Eye (tissue), 1 donor: ENCODE measurements at places on chromosomes 16 and 17.

- no peak for DNase-seq
These were observed 245.2 kb downstream of the XYLT1 start for GRCh38 chr16:17225541-17225940.

DNA sequence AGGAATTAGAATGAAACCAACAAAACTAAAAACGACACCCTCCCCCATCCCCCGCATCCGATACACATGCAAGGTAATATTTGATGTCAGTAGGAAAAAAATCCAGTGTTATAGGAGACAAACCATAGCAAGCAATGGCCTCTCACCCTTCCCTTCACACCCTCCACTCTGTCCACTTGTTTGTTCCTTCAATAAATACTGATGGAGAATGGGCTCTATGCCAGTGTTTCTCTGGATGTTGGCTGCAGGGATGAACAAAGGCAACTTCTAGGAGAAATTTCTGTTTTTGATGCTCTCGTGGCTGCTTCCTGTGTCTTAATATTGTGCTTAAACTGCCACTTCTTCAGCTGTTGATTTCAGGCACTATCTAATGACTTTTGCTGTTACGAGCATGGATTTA lies 98.8 kb downstream of the WWOX start:
- DNase-seq: no peak

DNA sequence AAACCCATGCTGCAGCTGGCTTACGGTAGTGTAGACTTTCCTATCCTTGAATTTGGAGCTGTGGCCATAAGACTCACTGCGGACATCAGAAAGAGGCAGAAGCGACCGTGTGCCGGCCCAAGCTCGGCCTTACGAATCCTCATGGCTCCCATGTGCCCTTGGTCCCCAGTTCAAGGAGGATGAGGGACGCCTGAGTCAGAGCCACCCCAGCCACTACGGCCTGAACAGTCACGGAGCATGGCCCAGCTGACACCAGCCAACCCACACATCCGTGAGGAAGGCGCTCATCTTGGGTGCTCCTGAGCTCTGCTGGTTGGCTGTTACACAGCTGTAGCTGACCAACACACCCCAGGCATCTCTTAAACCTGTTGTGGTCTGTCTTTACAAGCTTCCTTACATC lies 44.0 kb downstream of the ZCCHC14 start:
- DNase-seq: no peak

DNA sequence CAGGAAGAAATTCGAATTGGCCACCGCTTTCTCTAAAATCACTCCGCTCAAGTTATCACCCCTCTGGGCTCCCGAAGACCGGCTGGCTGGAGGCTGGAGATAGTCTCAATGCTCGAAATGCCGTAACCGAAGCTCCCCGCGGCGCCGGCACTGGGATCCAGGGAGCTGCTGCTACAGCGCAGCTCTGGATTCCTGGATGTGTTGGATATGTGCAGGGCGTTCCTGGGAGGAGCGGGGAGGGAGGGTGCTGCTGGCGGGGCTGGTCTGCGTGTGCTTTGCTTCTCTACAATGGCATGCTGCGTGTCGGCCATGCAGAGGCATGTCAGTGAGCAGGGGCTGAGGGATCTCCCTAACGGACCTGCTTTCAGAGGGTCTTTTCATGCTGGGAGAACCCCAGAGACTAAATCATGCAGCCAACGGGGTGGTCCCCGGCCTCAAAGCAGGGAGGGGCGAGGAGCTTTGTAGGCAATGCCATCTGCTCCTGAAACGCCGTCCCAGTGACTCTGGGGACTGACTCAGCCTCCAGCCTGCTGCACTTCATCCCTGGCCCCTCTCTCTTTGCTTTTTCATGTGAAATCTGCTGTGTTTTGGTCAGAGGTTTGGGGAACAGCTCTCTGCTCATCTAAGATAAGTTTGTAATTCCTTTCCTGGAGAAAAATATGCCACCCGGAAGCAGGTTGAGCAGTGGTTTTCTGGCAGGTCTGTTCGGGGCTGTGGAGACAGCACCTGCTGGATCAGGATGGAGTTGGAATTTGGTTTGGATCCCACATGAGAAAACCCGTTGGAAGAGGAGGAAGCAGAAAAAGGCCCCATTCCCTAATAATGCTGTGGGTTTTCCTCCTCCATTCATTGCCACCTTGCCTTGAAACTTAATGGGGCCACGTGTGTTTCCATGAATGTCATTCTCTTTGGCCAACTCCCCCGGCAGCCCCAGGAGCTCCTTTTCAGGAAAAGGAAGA lies 311.4 kb downstream of the SEC14L1 start:
- peak; percentile 93 for DNase-seq

GRCh38 chr16:53530741-53531140 lies 27.7 kb upstream of the AKTIP start:
- no peak for DNase-seq

DNA sequence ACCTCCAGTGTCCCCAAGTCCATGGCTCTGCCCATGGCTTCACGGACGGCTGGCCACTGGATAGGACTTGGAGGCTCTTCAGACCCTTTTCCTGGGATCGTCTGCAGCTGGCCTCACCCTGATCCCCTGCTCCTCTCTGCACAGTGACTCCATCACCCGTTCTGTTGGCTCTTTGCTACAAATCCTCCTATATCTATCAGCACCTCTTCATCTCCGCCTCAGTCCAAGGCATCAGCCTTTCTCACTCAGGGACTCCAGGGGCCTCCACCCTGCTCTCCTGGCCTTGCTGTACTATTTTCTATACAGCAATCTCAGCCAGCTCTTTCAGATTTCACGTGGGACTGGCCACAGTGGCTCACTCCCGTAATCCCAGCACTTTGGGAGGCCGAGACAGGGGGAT lies 10.7 kb upstream of the SNN start:
- DNase-seq: no peak

- no peak for DNase-seq
These were observed 21.5 kb upstream of the HELZ start for GRCh38 chr17:67266496-67266895.

- no peak for DNase-seq
These were observed 230.7 kb upstream of the CCL2 start for GRCh38 chr17:34024386-34024785.

DNA sequence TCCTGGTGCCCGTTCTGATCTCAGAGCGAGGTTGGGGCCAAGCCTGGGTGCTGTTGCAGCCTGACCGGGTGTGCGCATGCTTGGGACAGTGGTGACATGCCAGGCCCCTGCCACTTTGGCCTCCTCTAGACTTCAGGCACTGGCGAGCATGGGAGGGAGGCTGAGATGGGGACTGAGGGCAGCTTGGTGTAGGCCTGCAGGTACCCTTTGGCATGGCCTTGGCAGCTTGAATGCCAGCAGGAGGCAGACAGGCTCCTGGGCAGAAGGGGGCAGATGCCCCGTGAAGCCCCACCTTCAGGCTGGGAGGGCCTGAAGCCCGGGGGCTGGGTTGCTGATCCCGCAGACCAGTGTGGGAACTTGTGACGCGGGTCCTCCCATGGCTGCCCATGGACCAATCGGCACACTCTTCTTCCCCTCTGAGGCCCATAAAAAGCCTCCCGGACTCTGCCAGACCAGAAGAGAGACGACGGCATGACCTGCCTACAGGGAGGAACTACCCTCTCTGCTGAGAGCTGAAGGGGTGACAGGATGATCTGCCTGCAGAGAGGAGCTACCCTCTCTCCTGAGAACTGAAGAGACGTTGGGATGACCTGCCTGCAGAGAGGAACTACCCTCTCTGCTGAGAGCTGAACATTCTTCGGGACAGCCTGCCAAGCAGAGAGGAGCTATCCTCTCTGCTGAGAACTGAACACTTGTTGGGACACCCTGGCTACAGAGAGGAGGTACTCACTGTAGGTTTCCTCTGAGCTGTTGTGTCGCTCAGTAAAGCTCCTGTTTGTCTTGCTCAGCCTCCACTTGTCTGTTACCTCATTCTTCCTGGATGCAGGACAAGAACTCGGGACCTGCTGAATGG lies 17.5 kb downstream of the RHOT1 start:
- no peak for DNase-seq

- DNase-seq: no peak
These were observed 70.7 kb upstream of the PLCG2 start for GRCh38 chr16:81708266-81709015.

DNA sequence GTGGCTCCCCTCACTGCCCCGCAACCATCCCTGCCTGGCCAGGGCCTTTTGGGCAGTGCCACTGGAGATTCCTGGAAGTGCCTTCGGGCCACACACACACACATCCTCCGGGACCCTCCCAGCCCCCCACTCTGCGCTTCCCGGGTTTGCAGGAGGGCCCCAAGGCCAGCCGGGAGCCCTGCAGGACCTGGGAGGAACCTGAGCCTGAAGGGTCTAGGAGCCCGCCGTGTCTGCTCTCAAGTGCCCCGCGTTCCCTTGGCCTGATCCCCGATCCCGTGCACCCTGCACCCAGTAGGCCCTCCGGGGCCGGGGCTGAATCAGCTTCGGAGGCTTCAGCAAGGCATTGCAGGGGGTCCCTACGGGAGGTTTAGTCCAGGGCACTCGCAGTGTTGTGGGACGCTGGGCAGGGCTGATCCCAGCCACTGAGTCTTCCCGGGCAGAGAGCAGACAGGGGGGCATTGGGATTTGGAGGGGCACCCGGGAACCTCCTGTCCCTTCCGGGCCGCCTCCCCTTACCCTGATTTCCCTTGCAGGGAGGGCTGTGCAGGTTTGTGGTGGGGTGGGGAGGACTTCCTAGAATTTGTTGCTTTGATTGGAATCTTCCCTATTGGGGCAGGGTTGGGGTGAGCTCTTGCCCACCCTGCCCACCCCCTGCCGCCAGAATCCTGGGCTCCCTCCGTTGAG lies 36.9 kb downstream of the TMEM235 start:
- peak; percentile 38 for DNase-seq

GRCh38 chr16:49884033-49885015 lies 28.4 kb upstream of the ZNF423 start:
- DNase-seq: peak; percentile 73

DNA sequence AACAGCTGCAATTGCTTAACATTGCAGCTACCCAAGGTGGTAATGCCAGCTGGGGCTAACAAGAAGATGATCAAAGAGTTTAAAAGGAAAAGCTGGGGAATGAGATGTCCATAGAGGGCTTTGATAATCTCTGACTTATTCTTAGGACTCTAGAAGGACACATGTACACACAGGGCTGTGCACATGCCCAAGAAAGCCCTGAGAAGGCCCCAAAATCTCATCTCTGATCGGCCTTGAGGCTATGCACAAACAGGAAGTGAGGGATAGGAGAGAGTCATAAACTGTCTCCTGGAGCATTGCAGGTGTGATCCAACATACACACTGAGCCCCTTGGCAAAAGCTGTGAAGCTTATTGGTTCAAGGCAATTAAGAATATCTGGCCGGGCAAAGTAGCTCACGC lies 17.2 kb upstream of the RABEP1 start:
- DNase-seq: no peak

- no peak for DNase-seq
These were observed 94.4 kb downstream of the CLEC16A start for GRCh38 chr16:11038777-11039176.

DNA sequence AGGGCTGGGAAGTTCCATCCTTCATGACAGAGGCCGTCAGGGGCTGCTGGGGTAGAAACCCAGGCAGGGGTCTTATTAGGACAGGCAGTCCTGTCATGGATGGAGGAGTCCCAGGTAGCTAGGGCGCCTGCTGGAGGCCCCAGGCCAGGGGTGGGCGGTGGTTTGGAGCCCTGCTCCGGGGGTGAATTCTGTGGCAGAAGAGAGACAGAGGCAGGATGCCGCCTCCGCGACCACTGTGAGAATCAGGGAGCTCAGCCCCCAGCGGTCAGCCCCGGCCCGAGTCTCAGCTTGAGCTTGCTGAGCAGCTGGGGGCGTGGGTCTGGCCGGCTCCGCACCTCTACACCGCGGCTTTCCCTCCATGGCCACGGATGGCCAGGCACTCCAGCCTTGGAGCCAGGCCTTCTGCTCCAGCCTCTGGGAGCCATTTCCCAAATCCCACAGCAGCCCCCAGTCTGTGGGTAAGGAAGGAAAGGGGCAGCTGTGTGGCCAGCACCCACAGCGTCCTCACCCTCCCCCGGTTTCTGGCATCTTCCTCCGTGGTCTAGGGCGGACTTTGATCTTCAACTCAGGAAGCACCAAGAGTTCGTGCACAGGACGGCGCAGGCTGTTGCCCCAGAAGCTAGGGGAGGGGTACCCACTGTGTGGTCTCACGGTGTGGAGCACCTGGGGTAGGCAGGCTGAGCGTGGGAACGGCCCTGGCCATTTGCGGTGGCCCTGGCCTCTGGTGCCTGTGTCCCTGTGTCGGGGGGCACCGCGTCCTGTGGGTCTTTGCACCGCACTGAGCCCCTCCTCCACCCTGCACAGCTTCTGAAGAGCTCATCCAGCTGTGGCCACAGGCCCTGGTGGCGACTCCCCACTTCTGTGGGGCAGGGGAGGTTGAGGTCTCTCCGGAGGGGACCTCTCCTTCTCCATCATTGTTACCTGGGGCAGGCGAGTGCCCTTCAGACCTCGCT lies 14.1 kb downstream of the CD7 start:
- DNase-seq: no peak

DNA sequence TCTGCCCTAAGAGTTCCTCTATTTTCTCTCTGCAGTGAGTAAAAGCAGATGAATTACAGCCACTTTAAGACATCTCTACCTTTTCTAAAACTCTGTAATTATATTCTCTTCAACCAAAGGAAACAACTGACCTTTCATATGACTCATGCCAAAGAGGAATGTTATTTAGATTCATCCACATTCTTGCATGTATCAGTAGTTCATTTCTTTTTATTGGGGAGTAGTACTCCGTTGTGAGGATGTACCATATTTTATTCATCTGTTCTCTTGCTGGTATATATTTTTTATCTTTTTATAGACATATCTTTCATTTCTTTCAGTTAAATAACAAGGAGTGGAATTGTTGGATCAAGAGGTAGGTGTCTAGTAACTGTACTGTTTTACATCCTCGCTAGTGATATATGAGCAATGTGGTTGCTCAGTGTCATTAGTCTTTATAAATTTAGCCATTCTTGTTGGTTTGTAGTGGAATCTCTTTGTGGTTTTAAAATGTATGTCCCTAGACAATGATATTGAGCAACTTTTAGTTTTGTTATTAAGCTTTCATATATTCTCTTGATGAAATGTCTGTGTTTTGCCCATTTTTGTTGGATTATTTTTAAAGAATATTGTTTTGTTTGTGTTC lies 7.8 kb upstream of the MYH8 start:
- DNase-seq: no peak
